ENCODE measurements at places on chromosomes 5 and 9.
A peak's percentile ranks its signal among the peaks of the same experiment; 100 is the strongest.

DNA sequence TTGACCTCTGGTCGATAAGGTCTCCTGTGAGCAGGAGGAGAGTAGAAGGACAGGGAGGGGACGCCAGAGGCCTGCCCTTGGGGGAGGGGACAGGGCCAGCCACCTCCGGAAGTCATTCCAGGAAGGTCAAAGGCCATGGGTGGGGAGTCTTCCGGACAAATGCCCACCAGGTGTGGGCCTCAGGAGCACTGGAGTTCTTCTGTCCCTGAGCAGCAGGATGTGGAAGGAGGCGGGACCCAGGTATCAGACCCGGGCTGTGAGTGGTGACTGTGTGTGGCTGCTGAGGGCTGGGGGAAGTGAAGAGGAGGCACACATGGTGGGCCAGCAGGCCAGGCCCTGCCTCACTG is 13.9 kb downstream of the FGF18 start:
- DNase-seq = no peak

GRCh38 chr9:5994493-5994892 is 20.9 kb downstream of the RANBP6 start:
- DNase-seq = no peak

GRCh38 chr5:181086026-181086883 is 44.7 kb downstream of the OR2V1 start:
- no peak for DNase-seq

DNA sequence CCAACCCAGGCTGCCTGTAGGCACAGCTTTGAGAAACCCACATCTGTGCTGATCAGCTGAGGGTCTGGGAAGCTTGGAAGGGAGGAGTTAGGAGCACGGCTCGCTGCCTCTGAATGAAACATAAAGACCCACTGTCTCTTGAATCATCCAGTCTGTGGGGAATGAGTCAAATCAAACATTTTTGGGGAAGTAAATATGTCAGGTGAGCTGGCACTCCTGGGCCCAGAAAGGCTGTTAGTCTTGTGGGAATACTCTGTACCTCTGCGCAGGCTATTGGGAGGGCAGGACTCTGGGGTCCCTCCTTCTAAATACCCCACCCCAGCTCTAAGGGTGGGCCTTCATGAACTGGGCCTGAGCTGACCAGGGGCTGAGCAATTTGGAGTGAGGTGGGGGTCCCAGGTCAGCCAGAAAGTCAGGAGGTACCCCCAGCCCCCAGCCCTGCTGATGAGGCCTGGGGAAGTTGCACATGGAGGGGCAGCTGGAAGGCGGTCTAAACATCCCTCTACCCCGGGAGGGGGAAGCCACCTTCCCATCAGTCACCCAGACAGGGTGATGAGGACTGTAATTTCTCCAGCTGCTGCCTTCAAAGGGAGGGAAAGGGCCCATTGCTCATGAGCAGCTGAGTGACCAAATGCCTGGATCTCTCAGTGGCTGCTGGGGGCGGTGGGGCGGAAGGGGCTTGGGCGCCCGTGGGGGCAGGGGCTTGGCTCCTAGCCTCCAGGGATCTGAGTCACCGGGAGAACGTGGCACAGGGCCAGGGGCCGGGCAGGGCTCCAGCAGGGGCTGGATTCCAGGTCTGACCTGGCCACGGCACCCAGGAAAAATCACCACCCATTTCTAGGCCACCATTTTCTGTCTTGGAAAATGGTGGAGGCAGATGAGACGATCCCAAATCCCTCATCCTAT is 10.8 kb downstream of the FIBCD1 start:
- DNase-seq = no peak

DNA sequence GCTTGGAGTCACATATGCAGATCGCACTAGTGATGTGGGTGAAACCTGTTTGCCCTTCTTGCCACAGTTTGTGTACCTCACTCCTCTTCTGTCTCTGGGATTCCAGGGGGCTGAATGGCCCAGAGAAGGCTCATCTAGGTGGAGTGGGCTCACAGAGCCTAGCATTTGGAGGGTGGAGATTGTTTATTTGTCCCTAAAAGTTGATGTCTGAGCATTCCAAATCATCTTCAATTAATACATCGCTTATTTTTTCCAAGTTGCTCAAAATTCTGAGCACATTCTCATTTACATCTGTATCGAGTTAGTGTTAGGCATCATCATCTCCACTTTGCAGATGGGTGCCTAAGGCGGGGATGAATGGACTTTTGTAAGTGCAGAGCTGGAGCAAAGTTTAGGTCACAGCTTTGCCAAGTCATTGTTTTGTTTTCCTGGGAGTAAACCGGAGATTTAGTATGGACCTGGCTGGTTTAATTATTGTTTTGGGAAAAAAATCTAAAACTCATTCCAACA is 2.0 kb downstream of the ABL1 start:
- DNase-seq = no peak

DNA sequence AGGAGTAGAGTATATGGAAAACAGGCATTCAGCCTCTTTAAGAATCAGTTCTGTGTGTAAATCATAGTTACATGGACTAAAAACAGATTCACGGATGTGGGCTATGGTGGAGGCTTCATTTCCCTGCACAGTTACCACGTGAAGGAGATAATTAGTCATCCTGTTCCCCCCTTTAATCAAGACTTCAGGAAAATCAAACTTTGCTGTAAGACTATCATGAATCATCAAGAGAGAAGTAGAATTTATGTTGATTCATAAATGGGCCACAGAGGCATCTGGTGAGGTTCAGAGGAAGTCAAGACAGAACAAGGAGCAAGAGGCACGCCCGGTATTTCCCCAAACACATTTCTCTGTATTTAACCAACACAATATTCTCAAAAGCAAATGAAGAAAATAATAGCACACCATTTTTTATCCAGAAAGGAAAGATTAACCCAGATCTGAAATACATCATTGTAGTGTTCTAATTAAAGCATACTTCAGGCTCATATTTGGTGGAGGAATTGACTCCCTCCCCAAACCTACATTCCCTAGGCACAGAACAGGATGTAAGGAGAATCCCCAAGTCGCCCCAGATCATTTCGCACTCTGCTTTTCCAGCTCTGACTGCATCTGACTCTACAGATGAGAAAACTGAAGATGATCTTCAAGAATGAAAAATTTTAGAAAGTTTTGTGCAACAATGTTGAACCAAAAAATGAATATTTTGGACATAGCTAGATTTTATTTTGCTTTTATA is 175.8 kb upstream of the GAS1 start:
- DNase-seq = peak; percentile 8

GRCh38 chr5:84181093-84181492 is 203.6 kb downstream of the EDIL3 start:
- DNase-seq = no peak

GRCh38 chr9:38233796-38234355 is 158.6 kb upstream of the ALDH1B1 start:
- no peak for DNase-seq
